ENCODE measurements at places on chromosomes 2 and 18. TPM values are rescaled to one million over a fixed set of nuclear protein-coding genes. Genes with fewer than 3 reads are reported as not detected.
A peak's percentile ranks its signal among the peaks of the same experiment; 100 is the strongest.

DNA sequence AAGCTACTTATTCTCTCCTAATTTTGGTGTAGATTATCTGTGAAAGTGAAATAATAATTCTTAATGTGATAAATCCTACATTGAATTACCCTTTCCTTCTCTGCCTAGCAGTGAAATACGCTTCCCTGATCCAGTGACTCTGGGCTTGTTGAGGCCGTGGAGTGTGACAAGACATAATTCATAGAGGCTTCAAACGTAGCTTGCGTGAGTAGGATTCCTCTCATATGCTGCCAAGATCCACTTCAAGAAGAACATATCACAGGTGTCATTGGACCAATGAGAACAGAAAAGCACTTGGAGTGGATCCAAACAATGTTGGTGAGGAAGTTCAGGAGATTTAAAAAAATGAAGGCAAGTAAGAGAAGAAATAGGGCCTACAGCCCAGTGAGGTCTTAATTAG is 221.3 kb upstream of the TMEFF2 start:
- H3K4me1 ChIP-seq, result no peaks in the 10 kb centered on the region
- no peak overlapping the region for H3K4me3 ChIP-seq
- no peaks in the 10 kb centered on the region for H3K27me3 ChIP-seq
- no peak for DNase-seq

- no peak overlapping the region for H3K27ac ChIP-seq
- no peak for DNase-seq
- no peak overlapping the region for H3K4me3 ChIP-seq
- no peaks in the 10 kb centered on the region for H3K27me3 ChIP-seq
- H3K36me3 ChIP-seq, result no peaks in the 10 kb centered on the region
- no peaks in the 10 kb centered on the region for H3K4me1 ChIP-seq
Observed at GRCh38 chr2:70673041-70673647, 94.9 kb downstream of the ADD2 start.

The CROCC2 gene
- total RNA-seq, result not detected

The SKOR2 gene
- total RNA-seq, result not detected

GRCh38 chr2:199144546-199144945 is 313.2 kb downstream of the SATB2 start:
- no peak overlapping the region for H3K27ac ChIP-seq
- no peaks in the 10 kb centered on the region for H3K36me3 ChIP-seq
- no peaks in the 10 kb centered on the region for H3K4me1 ChIP-seq
- no peak for DNase-seq
- H3K4me3 ChIP-seq, result no peak overlapping the region

The REEP1 gene
- 29.4 TPM for total RNA-seq

The ERFE gene
- 1.5 TPM for total RNA-seq

DNA sequence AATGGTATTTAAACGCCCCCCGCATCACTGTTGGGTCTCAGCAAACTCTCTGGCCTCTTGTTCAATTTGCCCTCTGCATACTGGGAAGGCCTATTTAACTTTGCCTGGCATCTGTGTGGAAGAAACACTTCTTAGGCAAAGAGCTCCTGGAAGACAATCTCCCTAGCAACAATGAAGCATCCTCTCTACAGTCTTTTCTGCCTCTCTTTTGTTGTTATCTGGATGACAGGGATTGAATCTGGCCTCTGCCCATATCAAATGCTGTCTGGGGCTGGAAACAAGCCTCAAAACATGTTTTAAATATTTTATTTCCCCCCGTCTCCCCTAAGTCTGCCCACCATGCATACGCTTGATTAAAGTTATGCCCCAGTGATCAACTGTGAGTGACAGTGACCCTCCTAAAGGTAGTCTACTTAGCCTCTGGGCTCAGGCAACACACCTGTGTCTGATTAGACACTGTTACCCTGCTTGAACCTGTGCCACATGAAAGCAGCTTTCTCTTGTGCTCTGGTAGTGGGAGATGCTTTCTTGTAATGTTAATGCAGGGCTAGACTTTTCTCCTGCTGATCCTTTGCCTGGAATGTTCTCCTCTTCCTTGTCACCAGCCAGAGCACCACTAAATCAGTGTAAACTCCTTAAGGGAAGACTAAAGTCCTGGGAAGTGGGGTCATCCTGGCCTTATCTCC is 34.9 kb downstream of the CDC42EP3 start:
- H3K36me3 ChIP-seq, result peaks cover 5% of the 10 kb centered on the region
- no peak overlapping the region for H3K27ac ChIP-seq
- H3K4me3 ChIP-seq, result no peak overlapping the region
- no peak for DNase-seq

The VWC2L gene
- total RNA-seq, result not detected

DNA sequence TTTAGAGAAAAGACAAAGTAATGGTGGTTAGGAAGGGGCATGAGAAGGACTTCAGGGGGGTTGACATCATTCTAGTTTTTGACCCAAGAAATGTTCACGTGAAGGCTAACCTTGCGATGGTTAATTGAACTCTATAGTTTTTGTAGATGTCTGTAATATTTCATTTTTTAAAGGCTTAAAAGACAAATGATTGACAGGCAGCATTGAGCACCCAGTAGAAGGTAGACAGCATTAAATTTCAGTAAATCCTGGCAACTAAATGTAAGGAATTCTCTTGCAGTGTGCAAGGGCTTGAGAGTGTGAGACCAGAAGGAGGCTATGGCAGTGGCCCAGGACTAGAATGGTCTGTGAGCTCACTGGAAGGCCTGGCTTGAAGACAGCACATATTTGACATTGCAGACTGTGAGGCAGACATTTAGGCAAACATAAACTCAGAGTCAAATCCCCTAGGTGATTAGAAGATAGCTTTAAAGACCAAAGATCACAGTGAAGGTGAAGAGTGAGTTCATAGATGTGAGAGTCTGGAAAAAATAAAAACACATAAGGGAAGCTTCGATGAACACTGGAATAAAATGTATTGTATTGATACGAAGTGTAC is 100.1 kb upstream of the MAP4K4 start:
- no peaks in the 10 kb centered on the region for H3K36me3 ChIP-seq
- no peaks in the 10 kb centered on the region for H3K27me3 ChIP-seq
- no peak overlapping the region for H3K4me3 ChIP-seq
- no peaks in the 10 kb centered on the region for H3K4me1 ChIP-seq

DNA sequence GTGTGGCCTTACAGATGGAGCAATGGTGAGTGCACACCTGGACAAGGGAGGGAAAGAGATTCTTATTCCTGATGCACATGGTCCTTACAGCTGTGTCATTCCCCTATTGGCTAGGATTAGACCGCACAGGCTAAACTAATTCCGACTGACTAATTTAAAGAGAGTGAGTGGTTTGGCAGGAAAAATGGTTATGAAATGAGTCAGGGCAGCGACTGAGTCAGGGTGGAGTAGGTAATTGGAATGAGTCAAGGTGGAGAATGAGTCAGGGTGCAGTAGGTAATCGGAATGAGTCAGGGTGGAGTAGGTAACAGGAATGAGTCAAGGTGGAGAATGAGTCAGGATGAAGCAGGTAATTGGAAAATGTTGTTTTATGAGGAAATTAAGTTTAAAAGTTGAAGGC is 1353.7 kb upstream of the LRRTM1 start:
- H3K4me1 ChIP-seq, result no peaks in the 10 kb centered on the region
- no peaks in the 10 kb centered on the region for H3K36me3 ChIP-seq
- no peak overlapping the region for H3K27ac ChIP-seq
- no peak overlapping the region for H3K4me3 ChIP-seq
- no peaks in the 10 kb centered on the region for H3K27me3 ChIP-seq

DNA sequence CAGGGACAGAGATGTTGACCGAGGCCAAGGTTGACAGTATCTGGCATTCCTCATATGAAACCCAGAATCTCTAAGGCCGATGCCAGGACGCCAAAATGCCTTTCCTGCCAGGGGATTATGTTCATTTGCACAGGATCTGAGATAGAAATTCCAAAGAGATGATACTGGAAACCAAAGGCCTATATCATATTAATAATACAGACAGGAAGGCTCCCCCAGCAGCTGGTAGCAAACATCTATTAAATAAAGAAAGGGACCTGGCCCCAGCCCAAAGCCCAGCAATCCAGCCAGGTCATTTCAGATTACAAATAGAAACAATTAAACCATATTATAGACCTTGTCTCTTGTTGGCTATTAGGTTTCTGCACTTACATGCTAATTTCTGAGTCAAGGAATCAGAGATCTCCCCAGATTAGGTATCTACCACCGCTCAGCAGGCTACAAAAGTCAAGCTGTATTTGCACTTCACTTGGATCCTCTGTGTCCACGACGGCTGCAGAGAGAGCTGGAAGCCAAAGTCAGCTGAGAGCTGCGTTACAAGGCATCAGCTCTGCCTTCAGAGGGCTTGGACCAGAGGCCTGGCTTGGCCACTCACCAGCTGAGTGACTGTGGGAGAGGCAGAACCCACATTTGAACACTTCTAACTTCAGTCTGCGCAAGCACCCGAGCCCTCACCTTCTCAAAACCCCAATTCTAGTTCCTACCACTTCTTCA is 269.3 kb upstream of the SIX2 start:
- H3K27me3 ChIP-seq, result no peaks in the 10 kb centered on the region
- H3K4me3 ChIP-seq, result no peak overlapping the region
- no peaks in the 10 kb centered on the region for H3K36me3 ChIP-seq
- DNase-seq, result no peak

The FAM237A gene
- total RNA-seq, result not detected

DNA sequence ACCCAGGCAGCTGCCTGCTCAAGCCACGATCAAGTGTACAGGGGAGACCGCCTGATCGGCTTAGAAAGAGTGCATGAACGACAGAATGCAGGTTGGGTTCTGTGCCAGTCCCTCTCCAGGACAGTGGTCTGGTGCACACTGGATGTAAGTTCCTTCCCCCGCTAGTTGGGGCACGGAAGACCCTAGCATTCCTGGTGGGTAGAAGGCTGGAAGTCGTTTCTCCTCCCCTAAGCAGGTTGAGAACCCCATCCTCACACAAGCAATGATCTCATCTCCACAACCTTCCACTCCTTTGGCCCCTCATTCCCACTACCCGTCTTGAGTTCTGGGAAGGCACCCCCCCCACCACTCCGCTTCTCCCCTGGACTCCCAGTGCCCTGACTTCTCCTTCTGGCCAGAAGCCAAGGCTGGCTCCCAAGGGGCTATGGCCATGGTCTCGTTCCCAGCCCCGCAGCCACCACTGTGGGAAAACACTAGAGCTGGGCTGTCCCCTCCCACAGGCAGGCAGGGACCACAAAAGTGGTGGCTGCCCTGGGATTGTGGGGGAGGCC is 1.4 kb upstream of the ANKRD39 start:
- peaks cover 46% of the 10 kb centered on the region for H3K4me1 ChIP-seq
- H3K27ac ChIP-seq, result peak overlapping the region; percentile 69
- peak overlapping the region; percentile 64 for H3K4me3 ChIP-seq
- no peaks in the 10 kb centered on the region for H3K27me3 ChIP-seq
- peaks cover 39% of the 10 kb centered on the region for H3K36me3 ChIP-seq

- no peak overlapping the region for H3K27ac ChIP-seq
- H3K36me3 ChIP-seq, result no peaks in the 10 kb centered on the region
- no peak for DNase-seq
- H3K4me3 ChIP-seq, result peak overlapping the region; percentile 90
Observed at GRCh38 chr2:190409616-190410015, 1.5 kb downstream of the MFSD6 start.

DNA sequence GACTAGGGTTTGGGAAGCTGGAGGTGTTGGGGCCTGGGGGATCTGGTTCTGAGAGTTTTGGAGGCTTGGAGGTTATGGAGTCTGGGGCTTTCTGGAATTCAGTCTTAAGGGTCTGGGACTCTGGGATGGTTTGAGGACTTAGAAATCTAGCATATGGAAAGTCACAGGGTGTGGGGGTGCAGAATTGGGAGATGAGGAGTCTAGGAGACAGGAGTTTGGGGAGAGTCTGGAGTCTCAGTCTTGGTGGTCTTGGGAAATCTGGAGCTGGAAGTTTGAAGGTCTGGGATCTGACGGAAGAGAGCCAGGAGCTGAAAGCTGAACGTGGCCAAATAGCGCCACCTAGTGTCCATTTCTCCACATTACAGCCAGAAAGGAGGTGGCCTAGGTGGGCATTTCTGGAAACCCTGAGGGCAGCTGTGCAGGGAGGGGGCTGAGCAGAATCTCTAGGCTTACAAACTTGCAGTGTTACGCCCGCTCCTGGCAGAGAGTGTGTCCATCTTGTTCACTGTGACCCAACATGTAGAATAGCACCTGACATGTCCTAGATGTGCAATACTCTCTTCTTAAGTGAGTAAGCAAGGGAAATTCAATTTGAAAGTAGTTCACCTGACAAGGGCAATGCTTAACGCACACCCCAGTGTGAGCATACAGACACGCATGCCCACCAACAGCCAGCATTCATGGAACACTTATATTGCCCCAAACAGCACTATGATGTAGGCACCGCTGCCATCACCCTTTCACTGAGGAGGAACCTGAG is 204.8 kb downstream of the TFCP2L1 start:
- no peak for DNase-seq
- no peak overlapping the region for H3K27ac ChIP-seq
- no peaks in the 10 kb centered on the region for H3K36me3 ChIP-seq
- H3K4me1 ChIP-seq, result peaks cover 8% of the 10 kb centered on the region

The RIT2 gene
- total RNA-seq, result not detected

- no peak overlapping the region for H3K27ac ChIP-seq
- no peaks in the 10 kb centered on the region for H3K36me3 ChIP-seq
- peaks cover 18% of the 10 kb centered on the region for H3K4me1 ChIP-seq
Observed at GRCh38 chr2:176172007-176172894, 15.1 kb downstream of the HOXD3 start.

The NGEF gene
- 1.4 TPM for total RNA-seq

DNA sequence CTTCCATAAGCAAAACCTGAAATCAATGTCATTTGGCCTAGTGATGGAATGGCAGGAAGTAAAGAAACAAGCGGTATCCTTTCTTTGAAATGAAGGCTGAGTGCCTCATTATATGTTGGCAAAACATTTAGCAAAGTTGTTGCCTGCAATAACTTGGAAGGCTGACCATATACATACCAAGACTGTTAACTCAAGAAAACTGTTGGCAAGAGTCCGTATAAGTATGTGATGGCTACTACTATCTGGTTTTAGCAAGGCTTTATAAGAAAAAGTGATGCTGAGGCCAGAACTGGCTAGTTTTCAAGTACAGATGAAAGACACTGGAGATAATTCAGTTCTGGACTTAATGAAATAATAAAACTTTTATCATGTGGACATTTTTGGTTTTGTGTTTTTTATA is 356.2 kb downstream of the ZNF521 start:
- no peaks in the 10 kb centered on the region for H3K36me3 ChIP-seq
- no peak for DNase-seq
- H3K4me1 ChIP-seq, result no peaks in the 10 kb centered on the region
- H3K27ac ChIP-seq, result no peak overlapping the region
- no peak overlapping the region for H3K4me3 ChIP-seq
- no peaks in the 10 kb centered on the region for H3K27me3 ChIP-seq

DNA sequence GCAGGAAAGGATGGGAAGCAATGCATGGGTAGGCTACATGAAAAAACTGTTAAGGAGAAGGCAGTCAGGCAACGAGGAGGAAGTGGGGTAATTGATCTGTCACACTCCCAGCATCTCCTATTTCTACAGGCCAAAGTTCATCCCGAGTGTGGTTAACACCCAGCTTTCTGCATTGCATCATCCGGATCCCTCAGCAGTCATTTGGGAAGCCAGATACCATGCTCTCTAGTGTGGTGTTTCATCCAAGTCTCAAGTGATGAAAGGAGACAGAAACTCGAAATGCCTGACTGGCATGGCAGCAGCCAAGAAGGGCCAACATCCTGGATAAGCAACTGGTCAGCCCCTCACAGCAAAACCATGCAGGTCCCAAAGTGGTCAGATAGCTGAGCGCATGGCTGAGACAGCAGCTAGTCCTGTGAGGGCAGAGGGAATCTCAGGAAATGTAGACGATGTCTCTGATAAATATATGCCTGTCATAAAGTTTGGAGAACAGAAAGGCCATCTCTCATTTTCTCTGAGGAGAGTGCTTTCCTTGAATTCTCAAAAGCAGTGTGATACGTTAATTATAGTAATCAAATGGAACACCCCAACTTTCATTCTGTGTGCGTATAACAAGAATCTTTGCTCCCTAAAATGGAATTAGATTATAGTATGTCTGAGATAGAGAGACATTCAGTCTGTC is 24.8 kb upstream of the HNRNPA3 start:
- DNase-seq, result no peak
- no peaks in the 10 kb centered on the region for H3K4me1 ChIP-seq
- no peaks in the 10 kb centered on the region for H3K27me3 ChIP-seq
- no peak overlapping the region for H3K4me3 ChIP-seq
- no peaks in the 10 kb centered on the region for H3K36me3 ChIP-seq
- H3K27ac ChIP-seq, result no peak overlapping the region

Measured in right atrium auricular region (tissue), 2 donors.